ENCODE measurements at places on chromosomes 3 and 15.

GRCh38 chr3:116834816-116835215 is 125.2 kb downstream of the TUSC7 start:
- DNase-seq = no peak

GRCh38 chr3:177491296-177492032 is 294.2 kb upstream of the TBL1XR1 start:
- no peak for DNase-seq

DNA sequence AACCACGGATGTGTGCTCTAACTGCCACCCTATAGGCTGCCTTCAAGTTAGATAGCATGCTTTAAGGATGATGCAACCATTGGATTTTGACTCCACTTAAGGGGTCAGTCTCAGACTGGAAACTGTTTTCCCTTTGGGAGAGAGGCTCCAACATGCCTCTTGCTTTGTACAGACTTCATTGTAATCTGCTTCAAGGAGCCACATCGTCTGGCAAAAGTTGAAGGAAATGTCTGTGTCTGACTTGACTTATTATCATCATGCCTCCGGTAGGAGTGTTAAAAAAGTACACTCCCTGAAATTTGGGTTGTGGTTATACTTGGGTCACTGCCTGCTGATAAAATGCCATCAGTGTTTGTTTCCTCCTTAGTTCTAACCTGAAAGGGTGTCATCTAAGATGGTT is 245.4 kb upstream of the CDIN1 start:
- DNase-seq = peak; percentile 58

DNA sequence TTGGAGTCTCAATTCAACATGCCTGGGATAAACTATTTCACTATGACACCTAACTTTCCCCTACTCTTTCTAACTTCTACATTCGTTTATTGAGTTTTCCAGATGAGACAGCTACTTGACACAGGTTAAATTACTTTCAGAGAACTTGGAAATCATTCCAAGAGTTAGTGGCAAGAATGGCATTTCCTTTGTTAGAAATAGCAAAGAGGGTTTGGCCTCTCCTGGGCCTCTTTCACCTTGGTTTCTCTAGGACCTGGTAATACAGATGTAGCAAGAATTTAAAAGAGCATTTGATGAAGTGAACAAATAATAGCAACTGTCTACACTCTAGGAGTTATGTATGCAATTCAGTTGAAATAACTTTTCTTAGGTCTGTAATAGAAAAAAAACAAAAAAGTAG is 748.9 kb downstream of the MECOM start:
- no peak for DNase-seq

DNA sequence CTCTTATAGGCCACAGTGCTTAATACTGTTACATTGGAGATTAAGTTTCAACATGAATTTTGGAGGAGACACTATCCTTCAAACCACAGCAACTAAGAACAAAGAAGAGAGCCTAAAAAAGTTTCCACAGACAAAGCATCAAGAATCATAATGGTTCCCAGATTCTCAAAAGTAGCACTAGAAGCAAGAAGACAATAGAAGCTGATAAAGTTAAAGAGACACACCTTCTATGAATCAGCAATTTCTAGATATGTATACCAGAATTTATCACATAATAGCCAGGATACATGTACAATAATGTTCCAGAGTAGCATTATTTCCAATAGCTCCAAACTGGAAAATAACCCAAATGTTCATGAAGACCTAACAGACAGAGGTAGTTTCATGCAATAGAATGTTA is 12.2 kb downstream of the NKIRAS1 start:
- DNase-seq = no peak

DNA sequence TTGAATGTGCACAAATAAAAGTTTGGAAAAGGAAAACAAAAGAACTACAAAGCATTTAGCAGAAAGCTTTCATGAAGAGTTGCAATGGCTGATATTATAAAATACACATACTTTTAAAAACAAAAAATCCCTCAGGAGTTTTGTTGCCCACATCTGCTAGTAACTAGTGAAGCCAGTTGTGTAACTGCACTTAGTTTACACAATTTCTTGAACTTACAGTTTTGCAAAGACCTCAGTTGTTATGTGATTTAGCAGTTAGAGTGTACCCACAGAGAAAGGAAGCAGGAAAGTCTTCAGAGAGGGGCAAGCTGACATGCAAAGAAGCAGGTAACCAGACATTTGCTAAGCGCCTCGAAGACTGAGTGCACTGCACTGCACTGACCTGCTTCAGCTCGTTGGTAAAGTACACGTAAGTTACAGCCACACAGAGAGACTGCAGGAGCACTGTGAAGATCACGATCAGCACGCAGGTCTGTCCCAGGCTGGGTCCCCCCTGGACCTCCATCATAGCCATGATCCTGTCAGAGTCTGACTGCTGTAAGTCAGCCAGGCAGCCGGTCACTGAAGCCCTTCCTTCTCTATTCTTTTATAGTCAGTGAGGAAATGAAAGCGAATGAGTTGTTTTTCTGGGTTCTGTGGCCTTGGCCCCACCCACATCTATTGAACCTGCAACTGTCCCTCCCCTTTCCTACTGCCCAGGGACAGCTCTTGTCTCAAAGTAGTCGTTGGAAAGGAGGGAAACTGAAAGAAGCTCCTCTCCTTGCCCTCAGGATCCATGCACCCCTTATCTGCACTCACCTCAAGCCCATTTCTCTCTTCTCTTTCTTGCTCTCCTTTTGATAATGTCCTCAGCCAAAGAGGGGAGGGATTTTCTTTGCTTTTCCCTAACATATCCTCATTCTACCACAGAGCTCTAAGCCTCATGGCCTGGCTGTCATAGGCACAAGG is at the start of gene TNFSF10:
Gene TNFSF10, minus strand, starts transcription at position 560 of the 948 bp plus-strand sequence. Its CDS starts 46 bp downstream, at position 514.
- no peak for DNase-seq

DNA sequence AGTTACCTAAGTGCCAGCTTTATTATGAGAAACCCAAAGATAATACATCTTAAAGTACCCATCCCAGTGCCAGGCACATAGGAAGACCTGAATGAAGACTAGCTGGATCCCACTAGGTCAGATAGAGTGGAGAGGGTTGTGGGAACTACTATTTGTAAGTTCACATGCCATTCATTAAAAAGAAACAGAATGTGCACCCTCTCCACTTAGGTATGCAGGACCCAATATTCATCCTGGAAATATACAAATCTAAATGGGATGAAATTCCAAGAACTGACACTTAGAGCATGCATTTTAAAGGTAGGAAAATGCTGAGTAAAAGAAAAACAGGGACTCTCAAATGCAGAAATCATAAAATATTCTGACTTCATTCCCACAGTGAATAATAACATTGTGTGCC is 14.3 kb downstream of the EOGT start:
- DNase-seq = no peak

Measured in fibroblast of skin of left quadriceps (primary cell).